LHCN-M2 (cell line): ENCODE measurements at places on chromosomes 1 and 21. TPM values are rescaled to one million over a fixed set of nuclear protein-coding genes. Genes with fewer than 3 reads are reported as not detected.

DNA sequence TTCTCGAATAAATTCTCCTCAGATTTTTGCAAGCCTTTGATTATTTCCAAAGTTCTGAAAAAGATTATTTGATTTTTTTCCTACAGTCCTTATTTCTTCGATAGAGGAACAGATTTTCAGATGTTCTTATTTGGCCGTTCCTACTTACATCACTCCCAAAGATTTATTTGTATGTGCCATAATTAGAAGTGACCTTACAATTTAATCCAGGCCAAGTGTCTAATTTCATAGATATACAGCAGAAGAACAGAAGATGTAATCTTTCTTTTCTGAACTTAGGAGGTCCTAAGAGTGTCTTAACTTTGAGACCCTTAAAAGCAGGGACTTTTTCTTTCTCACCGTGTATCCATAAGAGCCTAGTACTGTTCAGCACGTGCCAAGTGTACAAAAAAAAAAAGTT lies 46.3 kb downstream of the MAP10 start:
- DNase-seq = no peak

DNA sequence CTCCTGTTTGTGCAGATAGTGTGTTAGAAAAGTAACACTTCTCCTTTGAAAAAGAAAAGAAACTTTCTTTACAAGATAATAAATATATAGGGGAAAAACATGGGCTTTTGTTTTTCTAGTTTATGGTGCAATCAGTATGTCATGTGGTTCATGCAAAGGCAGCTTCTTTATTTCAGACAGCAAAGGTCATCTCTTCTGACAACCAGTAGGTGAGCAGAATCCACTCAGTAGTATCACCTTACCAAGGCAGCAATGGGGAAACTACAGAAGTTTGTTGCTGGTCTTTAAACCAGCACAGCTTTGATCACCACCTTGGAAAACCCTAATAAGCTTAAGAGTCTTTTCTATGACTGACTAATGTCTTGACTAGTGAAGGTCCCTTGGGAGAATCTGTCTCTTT lies 13.0 kb upstream of the SAMSN1 start:
- DNase-seq = no peak

- no peak for DNase-seq
These were observed 34.7 kb downstream of the UBE2G2 start for GRCh38 chr21:44766818-44767354.

TSPEAR gene
- not detected in 2 replicates for total RNA-seq

LYPD8 gene
- not detected in 2 replicates for total RNA-seq

GJA5 gene
- not detected in 2 replicates for total RNA-seq
